ENCODE measurements at places on chromosomes 3 and 15. TPM values are rescaled to one million over a fixed set of nuclear protein-coding genes. Genes with fewer than 3 reads are reported as not detected.

- DNase-seq = peak; percentile 48
Measured at GRCh38 chr3:196740481-196741248, 1.0 kb downstream of the PAK2 start.

The DHFR2 gene
- 3.7 TPM for total RNA-seq

DNA sequence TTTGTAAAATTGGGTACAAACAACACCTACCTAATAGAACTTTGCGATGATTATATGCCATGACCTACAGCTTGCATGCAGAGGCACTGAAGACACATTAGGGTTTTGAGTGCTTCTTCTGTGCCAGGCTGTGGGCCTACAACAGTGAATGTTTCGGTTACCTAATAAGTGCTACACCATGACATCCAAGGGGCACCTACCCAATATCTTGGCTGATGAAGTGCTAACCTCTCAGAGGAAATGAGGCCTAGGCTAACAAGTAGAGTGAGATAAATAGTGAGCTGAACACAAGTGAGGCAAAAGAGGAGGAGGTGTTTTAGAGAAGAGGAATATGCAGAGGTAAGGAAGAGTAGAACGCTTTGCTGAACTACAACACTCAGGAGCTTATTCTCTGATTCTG is 12.2 kb upstream of the RASGRP1 start:
- no peak for DNase-seq

The ADIPOQ gene
- total RNA-seq = not detected

DNA sequence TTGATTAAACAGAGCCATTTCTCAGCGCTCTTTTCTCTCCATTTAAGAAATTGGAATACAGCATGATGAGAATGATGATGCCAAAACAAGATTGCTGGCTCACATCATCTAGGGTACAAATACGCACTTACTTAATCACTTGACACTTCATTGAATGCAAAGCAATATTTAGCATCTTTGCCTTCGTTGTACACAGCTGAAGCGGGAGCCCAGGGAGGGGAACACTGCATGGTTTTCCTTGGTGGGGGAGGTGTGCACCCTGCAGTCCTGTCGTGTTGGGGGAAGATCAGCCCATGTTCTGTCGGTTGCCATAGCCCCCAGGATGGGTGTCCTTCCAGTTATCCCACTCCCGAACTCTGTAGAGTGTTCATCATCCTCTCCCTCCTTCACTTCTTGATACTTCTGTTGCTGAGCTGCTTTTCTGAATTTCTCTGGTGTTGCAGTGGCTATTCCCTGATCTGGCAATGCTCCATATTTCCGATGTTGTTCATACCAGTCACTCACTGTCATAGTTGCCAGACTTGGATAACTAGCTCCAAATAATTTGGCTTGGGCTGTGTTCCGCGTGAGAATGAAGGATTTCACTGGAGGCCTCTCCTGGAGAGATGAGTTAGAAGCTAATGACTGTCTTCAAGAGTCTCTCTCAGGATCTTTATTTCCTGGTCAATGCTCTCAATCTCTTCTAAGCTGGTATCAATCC is 50.1 kb upstream of the DYNC1LI1 start:
- DNase-seq = no peak

The DISP2 gene
- total RNA-seq = under 0.01 TPM

GRCh38 chr3:34569437-34569836 is 771.0 kb downstream of the PDCD6IP start:
- DNase-seq = no peak

DNA sequence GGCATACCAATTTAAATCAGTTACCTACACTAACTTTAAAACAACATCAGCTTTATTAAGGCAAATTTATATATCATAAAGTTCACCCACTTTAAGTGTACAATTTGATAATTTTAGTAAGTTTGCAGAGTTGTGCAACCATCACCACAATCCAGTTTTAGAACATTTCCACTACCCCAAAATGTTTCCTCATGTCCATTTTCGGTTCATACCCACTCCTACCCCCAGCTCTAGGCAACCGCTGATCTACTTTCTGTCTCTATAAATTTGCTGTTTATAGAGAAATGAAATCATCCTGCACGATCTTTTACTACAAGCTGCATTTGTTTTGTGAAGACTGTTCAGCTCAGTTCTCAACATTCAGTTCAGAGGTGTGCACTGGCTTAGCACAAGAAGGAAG is 31.5 kb upstream of the FAM81A start:
- no peak for DNase-seq

DNA sequence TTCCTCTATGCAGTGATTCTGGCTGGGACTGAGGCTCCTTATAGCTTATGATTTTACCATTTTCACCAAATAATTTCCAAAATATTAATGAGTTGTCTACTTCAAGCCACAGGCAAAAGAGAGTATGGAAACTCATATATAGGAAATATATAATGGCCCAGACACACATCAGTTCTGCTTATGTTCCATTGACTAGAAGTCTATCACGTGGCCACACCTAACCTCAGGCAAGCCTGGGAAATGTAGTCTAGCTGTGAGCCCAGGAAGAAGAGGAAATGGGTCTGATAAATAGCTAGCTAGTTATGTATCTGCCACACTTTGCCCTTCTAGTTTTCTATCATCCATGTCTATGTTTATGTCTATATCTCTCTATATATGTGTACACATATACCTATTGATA is 195.1 kb downstream of the OTOL1 start:
- DNase-seq = no peak

The LIPH gene
- total RNA-seq = 0.38 TPM
